Stimulated activated CD4-positive, alpha-beta T cell treated with anti-CD3 and anti-CD28 coated beads, Interleukin-15, amount 100 ng/mL, for 48 hours (primary cell): ENCODE measurements at places on chromosomes 1 and 21.

DNA sequence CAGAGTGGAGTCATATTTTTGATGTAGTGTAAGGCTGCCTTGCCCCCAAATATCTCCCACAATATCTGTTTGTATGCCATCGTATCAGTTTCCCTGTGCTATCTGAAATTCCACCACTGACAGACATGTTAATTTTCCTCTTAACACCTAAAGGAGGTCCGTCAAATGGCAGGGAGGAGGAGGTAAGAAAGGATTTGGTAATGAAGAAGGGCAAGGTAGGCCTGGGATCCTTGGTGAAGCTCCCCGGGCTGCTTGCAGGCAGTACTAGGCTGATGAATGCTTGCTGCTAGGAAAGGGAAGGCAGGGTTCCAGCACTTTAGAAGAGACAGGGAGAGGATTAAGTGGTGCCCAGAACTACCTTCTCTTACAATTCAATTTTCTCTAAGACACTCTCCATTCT is 402.4 kb upstream of the ZP4 start:
- DNase-seq: no peak

DNA sequence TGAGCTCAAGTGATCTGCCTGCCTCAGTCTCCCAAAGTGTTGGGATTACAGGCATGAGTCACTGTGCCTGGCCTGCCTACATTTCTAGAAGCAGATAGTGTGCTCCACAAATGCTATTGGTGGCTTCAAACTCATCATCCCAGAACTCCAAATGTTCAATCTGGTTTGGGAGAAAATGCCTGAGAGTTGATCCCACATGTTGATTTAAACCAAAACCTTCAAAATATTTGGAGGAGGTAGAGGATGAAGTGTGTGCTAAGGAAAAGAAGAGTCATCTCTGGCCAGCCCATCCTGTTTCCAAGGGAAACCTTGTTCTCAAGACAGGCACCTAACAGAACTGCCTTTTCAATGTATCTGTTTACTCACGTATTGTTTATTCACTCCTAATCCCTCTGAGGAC is 55.4 kb upstream of the GRHL3 start:
- no peak for DNase-seq

- DNase-seq: no peak
Observed at GRCh38 chr1:110903853-110904500, 31.0 kb downstream of the CD53 start.

DNA sequence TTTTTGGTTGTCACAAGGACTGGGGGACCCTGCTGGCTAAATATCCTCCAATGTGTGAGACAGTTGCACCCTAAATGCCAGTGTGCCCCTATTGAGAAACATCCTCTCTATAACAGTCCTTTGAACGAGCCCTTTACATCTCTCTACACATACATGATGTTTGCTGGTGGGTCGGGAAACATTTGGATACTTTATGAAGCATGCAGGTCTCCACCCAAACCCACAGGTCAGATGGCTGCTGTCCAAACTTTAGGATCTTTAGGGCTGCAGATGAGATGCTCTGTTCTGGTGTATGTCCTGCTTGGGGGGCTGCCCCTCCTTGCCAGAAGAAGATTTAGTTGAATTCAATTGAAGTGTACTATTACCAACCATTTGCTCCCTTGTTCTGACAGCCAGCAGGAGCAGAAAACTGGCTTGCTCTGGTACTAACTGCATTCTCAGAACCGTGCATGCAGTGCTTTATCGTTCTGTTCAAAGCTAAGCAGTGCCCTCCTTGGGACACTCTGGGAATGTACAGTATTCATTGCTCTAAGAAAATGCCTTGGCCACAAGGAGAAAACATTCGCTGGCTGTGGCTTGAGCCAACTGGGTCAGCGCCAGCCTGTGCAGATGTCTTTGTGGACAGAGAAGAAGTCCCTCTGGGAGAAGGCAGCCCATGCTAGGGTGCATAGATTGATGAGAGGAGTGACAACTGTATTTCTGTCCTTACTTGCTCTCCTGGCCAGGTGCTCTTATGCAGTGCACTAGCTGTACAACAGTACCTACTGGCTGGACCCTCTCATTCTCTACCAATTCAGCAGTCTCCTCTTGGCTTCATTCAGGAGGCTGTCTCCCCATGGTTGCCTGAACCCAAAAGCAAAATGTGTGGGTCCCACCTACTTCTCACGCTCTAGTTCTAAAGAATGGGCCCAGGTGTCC is 61.4 kb upstream of the DIRAS3 start:
- DNase-seq: no peak

- no peak for DNase-seq
Observed at GRCh38 chr21:30726726-30727125, 8.1 kb upstream of the KRTAP21-3 start.

- no peak for DNase-seq
Observed at GRCh38 chr1:183443466-183443865, 25.3 kb upstream of the NMNAT2 start.

- DNase-seq: no peak
Observed at GRCh38 chr1:203351037-203351625, at the start of gene FMOD. Gene FMOD, minus strand, starts transcription at chr1:203351122. Its CDS starts 2,852 bp downstream, at chr1:203348270.

GRCh38 chr21:37419228-37419906 is 52.8 kb downstream of the DYRK1A start:
- no peak for DNase-seq

- DNase-seq: no peak
Observed at GRCh38 chr1:111943846-111944749, 45.4 kb downstream of the KCND3 start.

DNA sequence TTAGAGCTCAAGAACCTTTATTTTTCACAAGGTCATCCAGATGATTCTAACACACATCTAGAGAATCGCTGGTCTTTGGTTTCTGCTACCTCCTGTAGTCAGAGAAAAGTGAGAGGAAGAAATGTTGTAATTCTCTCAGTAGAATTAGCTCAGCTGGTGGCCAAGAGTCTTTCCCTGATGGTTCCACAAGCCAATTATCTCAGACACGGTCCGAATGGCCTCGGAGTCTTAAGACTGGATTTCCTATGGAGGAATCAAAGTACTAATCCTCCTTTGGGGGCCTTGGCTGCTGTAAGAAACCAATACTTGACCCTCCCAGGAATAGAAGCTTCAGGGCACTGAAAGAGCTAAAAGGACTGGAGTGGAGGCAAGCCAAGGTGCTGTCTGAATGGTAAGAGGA is 1.8 kb downstream of the TMEM81 start:
- DNase-seq: no peak

GRCh38 chr1:4447778-4448420 is 206.5 kb upstream of the AJAP1 start:
- no peak for DNase-seq

GRCh38 chr1:179598631-179599030 is 7.0 kb downstream of the TDRD5 start:
- no peak for DNase-seq

- DNase-seq: no peak
Observed at GRCh38 chr1:151898519-151898991, 10.8 kb downstream of the THEM4 start.

DNA sequence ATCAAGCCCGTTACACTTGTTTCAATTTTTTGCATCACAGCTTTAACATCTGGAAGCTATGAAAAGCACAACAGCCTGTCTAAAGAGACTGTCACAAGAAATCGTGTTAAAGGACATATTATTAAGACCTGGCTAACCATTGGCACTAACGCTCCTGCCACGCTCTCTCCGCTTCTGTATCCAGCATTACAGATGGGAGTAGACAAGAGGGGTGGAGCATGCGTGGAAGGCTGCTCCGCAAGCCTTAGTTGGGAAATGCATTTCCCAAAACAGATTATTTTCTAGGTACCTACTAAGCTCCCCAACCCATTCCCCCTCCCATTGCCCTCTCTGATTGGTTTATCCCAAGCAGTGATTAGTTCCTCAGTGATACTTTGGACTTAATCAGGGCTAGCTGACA is 72.4 kb downstream of the NTNG1 start:
- no peak for DNase-seq

DNA sequence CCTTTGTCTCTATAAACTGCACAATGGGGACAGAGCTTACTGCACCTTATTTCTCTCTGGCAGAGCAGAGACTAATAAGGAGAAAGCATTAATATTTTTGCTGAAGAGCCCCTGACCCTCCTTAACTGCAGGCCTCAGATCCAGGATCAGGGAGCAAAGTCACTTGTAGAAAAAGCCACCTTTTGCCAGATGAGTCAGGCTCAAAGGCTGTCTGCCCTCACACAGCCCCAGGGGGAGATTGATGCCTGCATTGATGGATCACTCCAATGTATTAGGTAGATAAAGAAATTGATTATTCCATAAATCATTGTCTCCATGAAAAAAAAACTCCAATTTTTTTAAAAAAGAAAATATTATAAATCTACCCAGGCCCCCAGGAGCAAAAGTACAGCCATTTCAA is 15.8 kb downstream of the GRIK3 start:
- no peak for DNase-seq

DNA sequence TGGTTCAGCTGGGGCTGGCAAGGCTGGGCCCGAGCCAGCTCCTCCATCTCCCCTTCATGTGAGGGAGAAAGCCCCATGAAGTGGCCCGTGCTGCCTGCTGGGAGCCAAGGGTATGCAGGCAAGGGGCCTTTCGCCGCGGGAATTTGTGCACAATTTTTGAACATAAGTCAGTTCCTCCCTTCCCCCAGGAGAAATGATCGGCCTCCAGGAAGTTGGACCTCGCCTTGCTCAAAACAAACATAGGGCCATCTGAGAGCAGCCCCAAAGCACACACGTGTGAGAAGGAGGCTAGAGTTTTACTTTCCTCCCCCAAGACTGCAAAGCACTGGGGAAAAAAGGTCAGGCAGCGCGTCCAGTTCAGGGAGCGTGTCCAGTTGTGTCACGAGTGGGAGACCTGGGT is 64.7 kb downstream of the PRDM16 start:
- no peak for DNase-seq

DNA sequence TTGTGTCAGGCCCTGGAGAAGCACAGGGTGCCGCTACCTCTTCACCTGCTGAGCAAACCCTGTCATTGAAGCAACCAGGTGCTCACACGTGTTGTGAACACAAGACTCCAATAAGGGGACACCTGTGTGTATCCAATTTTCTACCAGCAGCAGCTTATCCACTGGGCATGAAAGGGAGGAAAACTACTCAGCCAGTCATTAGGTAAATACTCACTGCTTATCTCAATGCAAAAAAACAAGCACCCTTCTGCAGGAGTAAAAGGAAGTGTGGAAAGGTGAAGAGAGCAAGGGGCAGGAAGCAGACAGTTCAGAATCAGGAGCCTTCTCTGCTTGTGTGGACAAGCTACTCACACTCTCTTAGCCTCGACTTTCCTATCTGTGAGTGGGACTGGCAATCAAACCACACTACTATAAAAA is 148.9 kb downstream of the ETS2 start:
- DNase-seq: no peak

DNA sequence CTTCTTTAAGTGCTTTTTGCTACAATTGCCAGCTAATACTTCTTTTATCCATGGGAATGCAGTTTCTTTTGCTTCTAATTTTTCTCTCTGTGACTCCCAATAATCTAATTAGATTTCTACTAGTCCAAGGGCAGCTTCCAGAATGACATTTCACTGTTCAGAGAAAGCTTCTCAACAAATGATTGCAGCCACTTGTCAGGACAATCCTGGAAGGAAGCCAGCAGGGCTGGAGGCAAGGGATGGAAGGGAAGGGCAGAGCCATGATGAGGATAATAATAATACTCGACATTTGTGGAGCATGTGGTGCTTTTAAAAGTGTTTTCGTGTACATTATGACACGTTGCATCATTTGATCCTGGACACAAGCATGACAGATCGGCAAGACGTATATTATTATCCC is 19.4 kb downstream of the F11R start:
- no peak for DNase-seq

DNA sequence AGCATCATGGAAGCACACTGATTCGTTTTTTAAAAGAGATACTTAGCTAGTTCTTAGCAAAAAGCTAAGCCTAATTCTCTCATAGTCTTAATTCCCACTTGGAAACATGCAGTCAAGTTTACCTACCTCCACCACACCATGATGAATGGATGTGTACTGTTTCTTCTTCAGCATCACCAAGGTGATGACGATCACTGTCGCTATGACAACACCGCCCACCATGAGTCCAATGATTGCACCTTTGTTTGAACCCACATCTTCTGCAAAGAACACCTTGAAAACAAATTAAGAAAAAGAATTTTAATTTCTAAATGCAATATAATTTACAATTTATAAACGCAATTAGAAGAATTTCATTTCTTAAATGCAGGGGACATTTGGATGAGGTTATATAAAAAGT is 156.8 kb downstream of the GABPA start:
- DNase-seq: no peak

DNA sequence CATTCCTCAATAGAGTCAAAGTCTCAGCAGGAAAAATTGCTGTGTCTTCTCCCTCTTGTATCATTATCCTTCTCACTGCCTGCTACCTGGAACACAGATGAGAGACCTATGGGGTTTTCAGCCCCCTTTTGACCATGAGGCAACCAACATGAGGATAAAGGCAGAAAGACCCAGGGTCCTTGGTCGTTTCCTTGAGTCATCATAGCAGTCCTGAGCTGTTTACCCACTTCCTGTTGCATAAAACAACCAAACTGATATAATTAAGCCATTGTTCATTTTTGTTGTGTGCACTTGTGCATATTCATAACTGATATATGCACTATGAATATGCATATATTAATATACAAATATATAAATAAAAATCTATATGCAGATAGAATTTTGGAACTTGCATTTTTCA is 188.3 kb upstream of the MAP1LC3C start:
- no peak for DNase-seq

DNA sequence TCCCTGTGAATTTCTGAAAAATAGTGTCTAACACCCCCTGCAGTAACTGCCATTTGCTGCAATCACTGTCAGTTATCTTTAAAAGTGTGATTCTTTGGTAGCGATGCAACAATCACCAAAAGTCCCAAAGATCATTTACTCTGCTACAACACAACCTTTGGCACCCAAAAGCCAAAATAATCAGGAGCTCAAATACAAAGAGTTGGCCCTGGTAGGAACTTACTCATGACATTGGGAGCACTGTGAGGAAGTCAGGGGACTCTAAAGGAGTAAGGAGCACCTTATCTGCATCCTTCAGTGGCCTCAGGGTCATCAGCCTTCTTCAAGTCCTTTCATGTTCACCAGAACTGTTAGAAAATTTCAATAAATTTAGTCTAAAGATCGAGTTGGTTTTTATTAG is 54.6 kb downstream of the SLC16A1 start:
- DNase-seq: no peak

- DNase-seq: no peak
Observed at GRCh38 chr1:231933711-231934626, 307.4 kb downstream of the DISC1 start.

DNA sequence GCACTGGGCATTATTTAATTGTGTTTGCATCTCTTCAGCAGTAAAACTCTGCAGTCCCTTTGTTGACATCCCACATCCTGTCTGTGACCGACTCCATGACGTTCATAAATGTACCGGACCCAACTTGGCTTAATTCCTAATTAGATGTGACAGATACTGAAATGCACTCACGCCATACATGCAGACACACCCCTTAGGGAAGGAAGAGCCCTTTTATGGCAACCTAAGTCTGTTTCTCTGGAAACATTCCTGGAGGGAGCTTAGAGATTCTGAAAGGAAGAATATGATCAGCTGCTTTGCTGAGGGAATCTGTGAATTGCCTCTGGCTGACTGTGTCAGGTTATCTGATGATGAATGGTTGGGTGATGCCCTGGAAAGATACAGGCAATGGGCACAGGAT is 33.4 kb downstream of the ADAMTS5 start:
- DNase-seq: no peak
